Epithelial cell of umbilical artery (primary cell): ENCODE measurements at places on chromosomes 5 and 9. TPM values are rescaled to one million over a fixed set of nuclear protein-coding genes. Genes with fewer than 3 reads are reported as not detected.

FOXD4 gene
- total RNA-seq: not detected in 2 replicates

GNAQ gene
- 33.1 and 41.3 TPM in 2 replicates for total RNA-seq

MELK gene
- total RNA-seq: 28.3 and 38.1 TPM in 2 replicates

SLC34A1 gene
- total RNA-seq: not detected in 2 replicates

CDKN2B gene
- total RNA-seq: 2.7 and 14.9 TPM in 2 replicates

PPP3R2 gene
- total RNA-seq: not detected in 2 replicates

MCIDAS gene
- not detected in 2 replicates for total RNA-seq

MRPS30 gene
- total RNA-seq: 68.9 and 78.3 TPM in 2 replicates

ZNF474 gene
- not detected in 2 replicates for total RNA-seq

HTR4 gene
- total RNA-seq: not detected in 2 replicates

PTGER4 gene
- 37.2 and 56.5 TPM in 2 replicates for total RNA-seq

PCDHAC1 gene
- under 0.01 TPM in 1 of 2 replicates, not detected in the other for total RNA-seq

EMB gene
- 0.65 TPM in 1 of 2 replicates, not detected in the other for total RNA-seq

RASEF gene
- under 0.01 TPM in 2 replicates for total RNA-seq

PCDH1 gene
- 144 and 266 TPM in 2 replicates for total RNA-seq

SPINK7 gene
- total RNA-seq: not detected in 2 replicates

NUP214 gene
- 8.4 and 16.0 TPM in 2 replicates for total RNA-seq

TAF11L12 gene
- total RNA-seq: not detected in 2 replicates

SPIN1 gene
- 47.1 and 63.2 TPM in 2 replicates for total RNA-seq

KIF24 gene
- 1.6 and 2.6 TPM in 2 replicates for total RNA-seq

SHISAL2B gene
- total RNA-seq: not detected in 2 replicates

GPR107 gene
- total RNA-seq: 26.6 and 29.5 TPM in 2 replicates

LSM11 gene
- total RNA-seq: 9.4 and 10.2 TPM in 2 replicates

SLC4A9 gene
- not detected in 2 replicates for total RNA-seq

ECM2 gene
- total RNA-seq: 0.32 TPM in 1 of 2 replicates, not detected in the other

CCL27 gene
- not detected in 2 replicates for total RNA-seq

OR1J4 gene
- total RNA-seq: not detected in 2 replicates

PANK3 gene
- 45.1 and 60.8 TPM in 2 replicates for total RNA-seq

LVRN gene
- 1.3 TPM in 1 of 2 replicates, not detected in the other for total RNA-seq

TMEFF1 gene
- total RNA-seq: 3.8 and 7.8 TPM in 2 replicates

CCL21 gene
- not detected in 2 replicates for total RNA-seq

IFNA7 gene
- total RNA-seq: not detected in 2 replicates

PRUNE2 gene
- total RNA-seq: 3.2 and 9.0 TPM in 2 replicates

IL9 gene
- not detected in 2 replicates for total RNA-seq

CPLANE1 gene
- 11.7 and 16.3 TPM in 2 replicates for total RNA-seq

SH3PXD2B gene
- total RNA-seq: 10.6 and 15.9 TPM in 2 replicates

TLE4 gene
- total RNA-seq: 6.2 and 14.3 TPM in 2 replicates

ATOX1 gene
- total RNA-seq: 69.3 and 95.5 TPM in 2 replicates

GHR gene
- total RNA-seq: 0.30 and 0.65 TPM in 2 replicates

LHX2 gene
- total RNA-seq: not detected in 2 replicates

ASS1 gene
- total RNA-seq: 2.6 and 5.9 TPM in 2 replicates

PTPDC1 gene
- total RNA-seq: 5.9 and 7.1 TPM in 2 replicates

BOD1 gene
- total RNA-seq: 82.2 and 83.8 TPM in 2 replicates

PDE8B gene
- total RNA-seq: 0.15 TPM in 1 of 2 replicates, not detected in the other

IL5 gene
- total RNA-seq: not detected in 2 replicates
